ENCODE measurements at places on chromosomes 13 and 19.

GRCh38 chr13:60425332-60425731 lies 28.3 kb downstream of the TDRD3 start:
- no peak for DNase-seq

GRCh38 chr19:16778796-16779411 lies 50.3 kb upstream of the SIN3B start:
- DNase-seq: peak; percentile 55

- no peak for DNase-seq
These were observed 2.6 kb downstream of the IL12RB1 start for GRCh38 chr19:18083929-18084684.

- peak; percentile 85 for DNase-seq
These were observed at the start of gene ZNF480 for GRCh38 chr19:52296773-52297600. ZNF480 (plus strand) TSS chr19:52297169; CDS start chr19:52300413, 3,244 bp downstream.

GRCh38 chr13:32845952-32846950 lies 170.0 kb upstream of the KL start:
- no peak for DNase-seq

- DNase-seq: no peak
These were observed 56.9 kb downstream of the NFIC start for GRCh38 chr19:3423183-3423829.

DNA sequence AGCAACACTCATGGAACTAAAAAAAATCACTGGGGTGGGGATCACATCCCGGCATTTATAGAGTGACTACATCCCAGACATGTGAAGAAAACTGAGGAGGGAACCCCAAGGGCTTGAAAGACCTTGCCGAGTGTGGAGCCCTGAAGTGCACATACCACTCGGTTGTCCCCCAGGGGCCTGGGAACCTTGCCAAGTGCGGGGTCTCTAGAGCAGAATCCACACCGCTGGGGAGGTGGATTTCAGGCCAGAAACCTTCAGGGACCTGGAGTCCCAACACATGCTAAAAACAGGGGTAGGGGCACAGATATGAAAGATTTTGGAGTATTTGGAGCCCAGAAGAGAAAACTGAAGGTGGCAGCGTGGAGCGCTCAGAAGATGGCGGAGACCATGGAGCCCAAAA lies 35.2 kb downstream of the ERICH4 start:
- DNase-seq: no peak

GRCh38 chr13:109780845-109781383 lies 5.5 kb downstream of the IRS2 start:
- no peak for DNase-seq

DNA sequence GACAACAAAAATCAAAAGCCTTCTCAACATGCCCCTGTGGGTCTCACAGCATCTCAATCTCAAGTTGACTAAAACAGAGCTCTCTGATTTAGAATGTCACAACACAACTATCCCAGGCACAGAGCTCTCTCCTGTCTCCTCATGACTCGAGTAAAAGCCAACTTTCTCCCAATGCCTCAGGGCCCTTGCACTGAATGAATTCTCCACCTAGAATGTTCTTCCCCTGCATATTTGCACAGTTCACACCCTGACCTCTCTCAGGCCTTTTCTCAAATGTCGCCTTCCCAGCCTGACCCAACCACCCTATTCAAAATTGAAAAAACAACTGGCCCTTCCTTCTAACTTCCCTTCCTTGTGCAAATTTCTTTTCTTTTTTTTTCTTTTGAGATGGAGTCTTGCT lies 3.7 kb upstream of the SWSAP1 start:
- DNase-seq: no peak

DNA sequence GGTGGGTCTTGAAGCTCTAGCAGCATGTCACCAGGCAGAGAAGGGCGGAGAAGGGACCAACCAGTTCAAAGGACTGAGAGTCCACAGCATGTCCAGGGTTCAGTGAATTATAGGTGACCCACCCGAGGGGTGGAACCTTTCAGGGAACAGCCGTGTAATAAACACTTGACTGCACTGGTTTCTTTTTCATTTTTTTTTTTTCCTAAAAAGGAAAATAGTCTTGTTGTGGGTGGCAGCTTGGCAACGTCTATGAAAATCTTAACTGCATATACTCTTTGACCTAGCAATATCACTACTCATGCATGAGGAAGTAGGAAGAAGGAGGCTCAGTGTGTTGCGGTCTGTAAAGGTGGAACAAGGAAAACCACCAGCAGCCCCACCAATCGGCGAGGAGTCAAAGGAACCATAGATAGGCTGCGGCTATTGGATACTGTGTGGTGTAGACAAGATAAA lies 13.0 kb upstream of the MYH14 start:
- no peak for DNase-seq

DNA sequence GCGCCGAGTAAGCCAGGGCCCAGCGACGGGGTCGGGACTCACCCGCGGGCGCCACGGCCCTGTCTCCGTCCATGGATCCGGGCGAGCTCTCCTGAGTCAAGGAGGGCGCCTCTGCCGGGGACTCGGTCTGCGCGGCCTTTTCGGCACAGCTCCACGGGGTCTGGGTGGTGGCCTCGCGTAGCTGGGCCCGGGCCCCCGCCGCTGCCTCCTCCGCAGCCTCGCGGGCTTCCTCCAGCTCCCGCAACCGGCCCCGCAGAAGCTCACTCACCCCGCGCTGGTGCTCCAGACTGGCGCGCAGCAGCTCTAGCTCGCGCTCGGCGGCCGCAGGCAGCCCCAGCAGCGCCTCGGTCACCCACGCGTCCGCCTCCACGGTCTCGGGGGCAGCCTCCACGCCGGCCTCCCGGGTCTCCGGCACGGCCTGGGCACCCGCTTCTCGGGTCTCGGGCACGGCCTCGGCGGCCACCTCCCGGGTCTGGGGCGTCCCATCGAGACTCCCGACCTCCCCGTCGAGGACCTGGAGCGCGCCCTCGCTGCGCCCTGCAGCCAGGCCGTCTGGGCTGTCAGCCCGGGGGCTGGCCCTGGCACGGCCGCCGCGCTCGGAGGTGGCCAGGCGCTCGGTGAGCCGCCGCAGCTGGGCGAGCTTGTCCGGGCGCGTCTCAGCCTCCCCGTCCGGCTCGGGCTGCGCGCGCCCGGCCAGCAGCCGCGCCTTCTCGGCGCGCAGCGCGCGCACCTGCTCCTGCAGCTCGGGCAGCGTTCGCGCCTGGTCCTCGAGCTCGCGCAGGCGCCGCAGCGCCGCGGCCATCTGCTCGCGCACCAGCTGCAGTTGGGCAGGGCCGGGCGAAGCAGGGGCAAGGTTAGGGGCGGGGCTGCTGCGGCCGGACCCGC lies 8.4 kb downstream of the KANK3 start:
- no peak for DNase-seq

DNA sequence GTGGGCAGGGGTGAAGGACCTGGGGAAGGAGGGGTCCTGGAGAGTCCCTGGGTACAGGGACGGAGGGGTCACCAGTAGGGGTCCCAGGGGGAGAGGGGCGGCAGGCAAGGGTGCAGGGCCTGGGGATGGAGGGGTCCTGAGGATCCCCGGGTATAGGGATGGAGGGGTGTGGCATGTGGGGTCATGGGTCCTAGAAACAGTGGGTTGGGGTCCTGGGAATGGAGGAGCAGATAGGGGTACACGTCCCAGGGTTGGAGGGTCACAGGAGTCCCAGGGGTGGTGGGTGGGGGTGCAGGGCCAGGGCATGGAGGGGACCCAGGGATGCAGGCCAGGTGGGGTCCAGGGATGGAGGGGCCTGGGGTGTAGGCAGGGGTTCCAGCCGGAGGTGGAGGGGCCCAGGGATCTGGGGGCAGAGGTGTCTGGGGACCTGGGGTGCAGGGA lies 1.4 kb downstream of the BTBD2 start:
- DNase-seq: no peak

- no peak for DNase-seq
These were observed 13.0 kb upstream of the LRRC63 start for GRCh38 chr13:46198696-46199193.

DNA sequence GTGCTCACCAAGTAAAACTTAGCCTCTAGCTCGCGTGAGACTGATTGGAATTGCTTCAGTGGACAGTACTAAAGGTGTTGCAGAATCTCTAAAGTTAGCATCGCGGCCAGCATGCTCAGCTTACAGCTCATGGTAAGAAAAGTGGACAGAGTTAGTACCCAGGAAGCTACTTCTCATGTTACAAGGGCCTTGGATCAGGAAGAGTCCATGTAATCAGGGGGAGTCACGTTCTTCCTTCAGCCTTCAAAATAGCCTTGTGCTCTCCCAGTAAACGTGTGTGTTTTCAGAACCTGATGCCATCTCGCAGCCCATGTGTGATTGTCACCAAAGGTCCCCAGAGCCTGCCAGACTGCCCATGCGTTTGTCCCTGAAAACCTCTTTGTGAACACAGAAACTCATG lies 195.8 kb upstream of the RNF113B start:
- no peak for DNase-seq

GRCh38 chr13:75285310-75285709 lies 196.7 kb downstream of the TBC1D4 start:
- DNase-seq: no peak

GRCh38 chr19:48636859-48637448 lies at the start of gene DBP:
DBP (minus strand) TSS chr19:48637379; CDS start chr19:48636994, 385 bp downstream.
- DNase-seq: peak; percentile 36

- DNase-seq: no peak
These were observed 52.7 kb upstream of the TEX29 start for GRCh38 chr13:111267784-111268183.

- DNase-seq: no peak
These were observed 724.4 kb upstream of the SLITRK5 start for GRCh38 chr13:86946734-86947133.

DNA sequence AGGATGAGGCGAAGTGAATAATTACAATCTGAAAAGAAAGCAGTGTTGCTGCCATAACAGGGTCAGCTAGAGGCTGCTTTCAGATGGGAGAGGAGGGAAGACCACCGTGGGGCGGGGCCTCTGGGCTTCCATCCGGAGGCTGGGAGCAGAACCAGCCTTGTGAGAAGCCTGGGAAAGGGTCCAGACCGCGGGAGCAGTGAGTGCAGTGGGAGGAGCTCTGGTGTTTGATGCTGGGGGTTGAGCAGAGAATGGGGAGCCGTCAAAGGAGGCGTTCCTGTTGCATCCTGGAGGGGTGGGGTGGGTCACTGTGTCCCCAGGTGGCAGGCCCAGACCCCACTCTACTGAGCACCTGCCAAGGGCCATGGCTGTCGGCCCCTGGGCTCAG lies 18.1 kb downstream of the NKPD1 start:
- DNase-seq: no peak

DNA sequence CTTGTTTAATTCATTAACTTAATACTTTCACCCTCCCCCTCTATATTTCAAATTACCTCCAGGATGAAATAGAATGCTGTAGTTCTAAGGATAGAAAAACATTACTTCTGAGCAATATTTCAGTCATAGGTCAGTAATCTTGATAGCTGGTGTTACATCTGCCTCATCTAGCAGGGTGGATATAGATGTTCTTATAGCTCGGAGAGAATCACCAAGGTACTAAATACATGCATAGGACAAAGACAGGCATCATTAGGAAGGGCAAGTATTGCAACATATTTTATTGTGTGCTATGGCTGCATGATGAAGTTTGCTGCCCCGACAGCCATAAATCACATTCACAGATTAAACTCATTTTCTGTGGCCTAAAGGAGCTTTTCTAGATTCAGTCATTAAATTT lies 601.0 kb downstream of the FGF9 start:
- DNase-seq: no peak

DNA sequence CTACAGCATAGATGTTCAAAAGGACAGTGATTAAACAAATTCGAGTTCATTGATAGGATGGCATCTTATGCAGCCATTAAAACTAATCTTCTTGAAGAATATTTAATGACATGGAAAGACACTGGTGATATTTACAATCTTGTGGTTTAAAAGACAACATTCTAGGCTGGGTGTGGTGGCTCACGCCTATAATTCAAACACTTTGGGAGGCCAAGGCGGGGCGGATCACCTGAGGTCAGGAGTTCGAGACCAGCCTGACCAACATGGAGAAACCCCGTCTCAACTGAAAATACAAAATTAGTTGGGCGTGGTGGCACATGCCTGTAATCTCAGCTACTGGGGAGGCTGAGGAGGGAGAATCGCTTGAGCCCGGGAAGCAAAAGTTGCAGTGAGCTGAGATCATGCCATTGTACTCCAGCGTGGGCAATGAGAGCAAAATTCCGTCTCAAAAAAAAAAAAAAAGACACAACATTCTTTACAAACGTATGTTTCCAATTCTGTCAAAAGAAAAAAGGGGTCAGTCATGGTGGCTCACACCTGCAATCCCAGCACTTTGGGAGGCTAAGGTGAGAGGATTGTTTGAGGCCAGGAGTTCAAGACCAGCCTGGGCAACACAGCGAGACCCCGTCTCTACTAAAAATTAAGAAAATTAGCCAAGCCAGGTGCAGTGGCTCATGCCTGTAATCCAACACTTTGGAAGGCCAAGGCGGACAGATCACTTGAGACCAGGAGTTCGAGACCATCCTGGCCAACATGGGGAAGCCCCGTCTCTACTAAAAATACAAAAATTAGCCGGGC lies 2.5 kb upstream of the PAK4 start:
- no peak for DNase-seq

DNA sequence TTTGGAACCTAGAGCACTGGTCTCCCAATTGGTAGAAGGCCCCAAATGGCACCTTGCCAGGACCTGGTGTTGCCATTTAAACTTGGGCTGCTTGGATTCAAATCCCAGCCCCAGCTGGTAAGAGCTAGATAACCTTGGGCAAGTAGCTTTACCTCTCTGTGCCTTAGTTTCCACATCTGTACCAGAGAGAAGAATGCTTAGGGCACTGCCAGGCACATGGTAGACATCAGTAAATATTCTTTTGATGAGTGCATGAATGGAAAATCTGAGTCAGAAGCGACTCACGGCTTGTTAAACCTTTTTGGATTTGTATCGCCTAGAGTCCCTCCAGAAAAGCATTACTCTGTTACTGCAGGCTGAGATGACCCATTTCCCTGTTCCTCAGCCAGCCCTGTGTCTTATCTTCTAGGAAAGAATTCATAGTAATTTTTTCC lies 90.9 kb downstream of the SIPA1L3 start:
- no peak for DNase-seq

- DNase-seq: no peak
These were observed 80.6 kb downstream of the ZNF557 start for GRCh38 chr19:7149956-7150705.

DNA sequence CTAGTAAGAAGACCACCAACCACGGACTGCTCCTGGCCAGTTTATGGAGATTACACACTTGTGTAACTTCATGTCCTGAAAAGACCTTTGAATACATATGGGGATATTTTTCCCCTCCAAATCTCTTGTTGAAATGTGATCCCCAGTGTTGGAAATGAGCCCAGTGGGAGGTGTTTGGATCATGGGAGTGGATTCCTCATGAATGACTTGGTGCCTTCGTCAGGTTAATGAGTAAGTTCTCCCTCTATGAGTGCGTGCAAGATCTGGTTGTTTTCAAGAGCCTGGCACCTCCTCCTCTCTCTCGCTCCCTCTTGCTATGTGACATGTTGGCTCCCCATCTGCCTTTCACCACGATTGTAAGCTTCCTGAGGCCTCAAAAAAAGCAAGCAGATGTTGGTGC lies 769.0 kb upstream of the SLITRK1 start:
- no peak for DNase-seq

DNA sequence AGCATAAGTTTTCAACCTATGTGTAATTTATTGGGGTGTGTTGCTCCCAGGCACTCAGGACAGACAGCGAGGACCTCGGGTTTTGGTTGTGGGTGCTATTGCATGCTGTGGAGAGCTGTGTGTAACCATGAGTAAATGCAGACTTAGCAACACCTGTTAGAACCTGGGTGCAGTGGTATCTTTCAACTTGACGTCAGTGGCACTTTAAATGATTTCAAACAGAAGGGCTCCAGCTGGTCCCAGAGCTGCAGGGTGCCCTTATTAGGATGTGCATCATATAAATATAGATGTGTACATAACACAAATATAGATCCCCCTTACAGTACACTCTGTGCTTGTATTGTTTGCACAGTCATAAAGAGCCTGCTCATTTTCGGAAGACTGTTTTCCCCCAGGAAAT lies 228.3 kb upstream of the IRS2 start:
- DNase-seq: no peak

Measured in CD4-positive, alpha-beta T cell treated with Interleukin-17A for 1 hour (primary cell).